ENCODE measurements at places on chromosomes 6 and 20.
A peak's percentile ranks its signal among the peaks of the same experiment; 100 is the strongest.

DNA sequence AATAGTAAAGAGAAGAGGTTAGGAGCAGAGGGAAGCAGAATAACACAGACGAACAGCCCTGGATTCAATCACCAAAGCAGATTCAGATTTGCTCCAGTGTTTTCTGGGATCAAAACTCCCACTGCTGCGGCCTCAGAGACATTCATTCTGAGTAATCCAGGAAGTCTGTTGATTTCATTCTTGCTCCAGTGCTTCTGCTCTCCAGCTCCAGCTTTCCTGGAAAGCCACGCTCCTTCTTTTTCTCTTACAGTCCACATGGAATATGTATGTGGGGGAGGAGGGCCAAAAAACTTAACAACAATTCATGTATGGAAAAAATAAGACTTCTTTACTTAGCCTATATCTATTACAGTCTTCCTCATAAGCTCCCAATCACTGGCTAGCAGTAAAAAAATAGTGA is 26.4 kb upstream of the UST start:
- DNase-seq = no peak

DNA sequence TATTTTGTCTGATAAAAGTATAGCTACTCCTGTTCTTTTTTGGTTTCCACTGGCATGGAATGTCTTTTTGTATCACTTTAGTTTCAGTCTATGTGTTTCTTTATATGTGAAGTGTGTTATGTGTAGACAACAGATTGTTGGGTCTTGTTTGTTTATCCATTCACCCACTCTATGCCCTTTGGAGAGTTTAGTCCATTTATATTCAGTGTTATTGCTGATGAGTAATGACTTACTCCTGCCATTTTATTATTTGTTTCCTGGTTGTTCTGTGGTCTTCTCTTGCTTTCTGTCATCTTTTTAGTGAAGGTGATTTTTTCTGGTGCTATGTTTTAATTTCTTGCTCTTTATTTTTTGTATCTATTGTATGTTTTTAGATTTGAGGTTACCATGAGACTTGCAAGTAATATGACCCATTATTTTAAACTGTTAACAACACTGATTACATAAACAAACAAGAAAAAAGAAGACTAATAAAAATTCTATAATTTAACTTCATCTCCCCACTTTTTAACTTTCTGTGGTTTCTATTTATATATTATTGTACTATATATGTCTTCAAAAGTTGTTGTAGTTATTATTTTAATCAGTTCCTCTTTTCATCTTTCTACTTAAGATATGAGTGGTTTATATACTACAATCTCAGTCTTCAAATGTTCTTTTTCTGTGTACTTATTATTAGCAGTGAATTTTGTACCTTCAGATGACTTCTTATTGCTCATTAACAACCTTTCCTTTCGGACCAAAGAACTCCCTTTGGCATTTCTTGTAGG is 323.4 kb downstream of the BTBD9 start:
- no peak for DNase-seq

- no peak for DNase-seq
Observed at GRCh38 chr6:137121401-137121997, 51.9 kb downstream of the IL22RA2 start.

DNA sequence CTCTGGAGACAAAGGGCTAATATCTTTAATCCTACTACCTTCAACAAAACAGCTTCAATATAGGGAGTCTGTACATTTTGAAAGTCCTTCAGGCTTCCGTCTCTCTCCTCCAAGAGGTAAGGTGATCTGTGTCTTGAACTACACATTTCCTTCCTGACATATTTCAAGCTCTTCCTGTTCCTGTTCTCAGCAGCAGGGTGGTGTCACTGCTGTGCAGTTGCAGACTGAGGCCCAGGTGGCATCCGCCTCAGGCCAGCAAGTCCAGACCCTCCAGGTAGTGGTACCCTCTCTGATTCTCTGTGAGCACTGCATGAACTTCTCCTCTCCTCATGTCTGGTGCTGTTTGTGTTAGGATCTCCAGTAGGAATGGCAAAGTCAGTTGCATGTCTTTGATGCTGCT is 7.8 kb downstream of the NFYA start:
- DNase-seq = no peak

DNA sequence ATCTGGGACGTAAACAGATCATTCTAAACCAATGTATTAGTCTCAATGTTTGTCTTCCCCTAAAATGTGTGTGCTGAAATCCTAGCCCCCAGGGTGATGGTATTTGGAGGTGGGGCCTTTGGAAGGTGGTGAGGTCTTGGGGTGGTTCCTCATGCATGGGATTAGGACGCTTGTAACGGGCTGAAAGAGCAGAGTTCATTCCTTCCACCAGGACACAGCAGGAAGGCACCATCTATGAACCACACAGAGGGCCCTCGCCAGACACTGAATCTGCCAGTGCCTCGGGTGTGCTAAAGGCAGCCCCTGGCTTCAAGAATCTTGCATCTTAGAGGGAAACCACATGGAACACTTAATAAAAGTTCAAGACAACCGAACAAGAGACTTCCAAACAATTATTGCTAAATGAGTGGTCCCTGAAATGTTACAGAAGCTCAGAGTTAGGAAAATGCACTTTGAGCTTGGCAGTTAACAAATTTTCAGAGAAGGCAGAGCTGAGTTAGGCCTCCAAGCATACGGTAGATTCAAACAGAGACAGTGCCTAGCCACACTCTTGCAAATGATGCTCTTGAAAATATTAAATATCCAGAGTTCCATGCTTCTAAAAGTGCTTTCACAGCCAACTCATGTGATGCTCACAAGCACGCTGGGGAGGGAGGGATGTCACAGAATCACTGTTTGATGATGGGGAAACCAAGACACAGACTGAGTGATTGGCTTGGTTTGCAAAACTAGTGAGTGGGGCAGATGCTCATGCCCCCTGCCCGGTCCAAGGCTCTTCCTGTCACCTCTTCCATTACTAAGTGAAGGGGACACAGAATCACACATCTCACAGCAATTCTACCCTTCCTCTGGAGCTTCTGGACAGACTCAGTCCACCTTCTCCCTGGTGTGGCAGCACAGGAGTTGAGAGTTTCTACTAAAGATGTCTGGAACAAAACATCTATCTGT is 27.4 kb downstream of the TBC1D7 start:
- DNase-seq = no peak

DNA sequence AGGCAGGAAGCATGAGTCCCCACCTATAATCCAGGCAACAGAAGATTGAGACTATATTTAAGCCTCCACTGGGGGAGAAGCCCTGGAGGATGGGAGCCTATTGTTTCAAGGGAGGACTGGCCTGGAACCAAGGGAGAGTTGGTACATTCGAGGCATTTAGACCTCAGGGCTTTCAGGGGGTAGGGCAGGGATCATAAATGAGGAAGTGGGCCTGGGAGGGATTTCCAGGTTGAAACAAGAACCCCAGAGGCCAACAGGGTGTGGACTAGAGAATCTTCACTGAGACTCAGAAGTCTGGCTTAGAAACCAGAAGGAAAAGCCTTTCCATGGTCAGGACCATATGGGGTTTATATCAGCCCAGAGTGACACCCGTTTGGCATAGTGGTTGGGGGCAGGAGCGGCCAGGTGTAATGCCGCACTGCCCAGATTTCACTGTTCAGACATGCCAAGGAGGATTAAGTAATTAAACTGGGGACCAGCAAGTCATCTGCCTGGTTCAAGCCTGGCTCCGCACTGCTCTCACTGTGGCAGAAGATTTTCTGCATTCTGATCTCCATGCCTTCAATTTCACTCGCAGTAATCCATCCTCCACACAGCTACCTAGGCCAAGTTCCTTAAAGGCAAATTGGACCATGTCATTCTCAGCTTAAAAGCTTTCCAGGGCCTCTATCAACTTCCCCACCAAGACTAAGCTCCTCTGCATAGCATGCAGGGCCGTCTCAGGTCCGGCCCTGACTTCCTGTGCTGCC is 17.8 kb downstream of the LRFN2 start:
- DNase-seq = peak; percentile 56

DNA sequence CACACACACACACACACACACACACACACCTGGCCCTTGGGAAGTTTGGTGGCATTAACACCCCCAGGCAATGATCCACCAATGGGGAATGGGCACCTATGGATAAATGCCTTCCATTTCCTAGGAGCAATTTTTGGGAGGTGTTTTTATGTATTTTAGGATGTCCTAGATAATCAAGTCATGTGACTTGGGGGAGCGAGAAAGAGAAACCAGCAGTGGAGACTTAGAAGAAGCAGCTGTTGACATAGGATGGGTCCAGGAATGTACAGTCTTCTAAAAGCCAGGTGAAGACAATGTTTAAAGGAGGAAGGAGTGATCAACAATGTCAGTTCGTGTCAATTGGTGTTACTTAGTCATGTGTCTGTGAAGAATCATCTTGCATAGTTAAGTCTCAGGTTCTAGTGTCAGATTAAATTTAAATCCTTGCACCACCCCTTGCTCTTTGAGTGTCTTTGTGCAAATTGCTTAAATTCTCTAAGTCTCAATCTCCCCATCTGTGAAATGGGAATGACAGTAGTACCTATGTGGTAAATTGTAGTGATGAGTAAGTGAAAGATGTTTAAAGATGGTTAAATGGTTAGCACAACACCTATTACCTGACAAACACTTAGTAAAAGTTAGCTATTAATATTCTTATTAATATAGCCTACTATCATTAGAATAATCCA is 4.4 kb upstream of the SLC35B3 start:
- DNase-seq = no peak

DNA sequence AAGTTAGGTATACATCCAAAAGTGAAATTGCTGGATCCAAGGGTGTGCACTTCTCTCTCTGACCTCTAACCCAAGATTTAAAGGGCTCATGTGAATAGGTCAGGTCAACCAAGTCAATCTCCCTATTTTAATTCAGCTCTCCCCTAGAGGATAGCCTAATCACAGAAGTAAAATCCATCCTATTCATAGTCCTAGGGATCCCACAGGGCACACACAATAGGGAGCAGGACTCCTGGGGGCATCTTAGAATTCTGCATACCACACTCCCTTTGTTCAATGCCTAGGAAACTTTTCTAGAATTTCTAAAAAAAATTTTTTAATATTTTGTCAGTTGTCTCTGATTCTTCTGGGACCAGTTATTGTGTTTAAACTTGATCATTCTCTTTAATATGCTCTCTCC is 35.1 kb downstream of the CST9L start:
- DNase-seq = no peak

DNA sequence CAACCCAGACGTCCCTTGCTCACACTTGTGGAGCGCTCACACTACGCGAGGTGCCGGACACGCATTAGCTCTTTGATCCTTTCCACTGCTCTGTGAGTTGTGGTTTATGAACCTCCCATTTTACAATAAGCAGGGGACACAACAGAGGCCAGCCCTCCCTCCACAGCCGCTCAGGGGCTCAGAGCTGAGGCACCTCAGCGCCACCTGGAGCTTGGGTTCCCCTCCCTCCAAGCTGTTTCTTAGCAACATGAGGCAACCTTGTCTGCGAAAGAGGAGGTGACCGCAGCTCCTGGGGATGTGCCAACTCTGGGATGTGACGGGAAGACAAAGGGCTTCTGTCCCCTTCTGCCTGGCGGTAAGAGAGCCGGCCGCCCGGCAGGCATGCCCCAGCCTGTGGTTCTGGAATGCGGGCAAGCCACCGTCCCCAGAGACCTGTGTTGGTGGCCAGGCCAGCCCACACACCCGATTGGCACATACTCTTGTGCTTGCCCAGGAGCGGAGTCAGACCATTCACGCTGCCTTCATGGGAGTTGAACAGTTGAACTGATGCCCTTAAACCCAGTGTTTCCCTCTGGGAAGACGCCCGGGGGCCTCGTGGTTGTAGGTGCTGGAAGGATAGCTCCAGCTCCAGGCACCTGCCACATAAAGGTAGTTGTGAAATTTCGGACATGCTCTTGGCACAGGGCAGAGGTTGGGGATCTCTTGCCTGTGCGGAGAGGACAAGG is 44.5 kb downstream of the RBM38 start:
- peak; percentile 53 for DNase-seq

- DNase-seq = no peak
Observed at GRCh38 chr20:56427797-56428196, 15.7 kb downstream of the CASS4 start.

DNA sequence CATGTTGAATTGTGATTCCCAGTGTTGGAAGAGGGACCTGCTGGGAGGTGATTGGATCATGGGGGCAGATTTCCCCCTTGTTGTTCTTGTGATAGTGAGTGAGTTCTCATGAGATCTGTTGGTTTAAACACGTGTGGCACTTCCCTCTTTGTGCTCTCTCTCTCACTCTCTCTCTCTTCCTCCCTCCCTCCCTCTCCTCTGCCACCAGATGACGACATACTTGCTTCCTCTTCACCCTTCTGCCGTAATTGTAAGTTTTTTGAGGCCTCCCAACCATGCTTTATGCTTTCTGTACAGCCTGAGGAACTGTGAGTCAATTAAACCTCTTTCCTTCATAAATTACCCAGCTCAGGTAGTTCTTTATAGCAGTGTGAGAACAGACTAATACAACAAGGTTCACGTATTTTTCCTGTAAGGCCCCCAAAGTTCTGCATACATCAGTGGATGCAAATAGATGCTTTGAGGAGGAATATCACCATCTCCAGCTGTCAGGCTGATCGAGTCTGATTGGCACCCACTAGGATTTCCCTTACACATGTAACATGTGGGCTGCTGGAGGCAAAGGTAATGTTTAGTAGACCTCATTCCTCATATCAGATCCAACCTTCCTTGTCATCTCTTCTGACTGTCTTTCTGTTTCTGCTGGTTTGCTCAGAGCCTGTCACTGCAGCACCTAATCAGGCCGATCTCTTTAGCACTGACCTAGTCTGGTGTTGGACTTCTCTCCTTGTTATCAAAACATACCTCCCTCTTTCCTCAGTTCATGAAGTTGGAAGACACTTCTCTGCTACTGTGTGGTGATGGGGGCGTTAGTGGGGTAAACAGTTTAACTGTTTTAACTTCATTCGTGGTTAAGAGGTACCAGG is 54.3 kb upstream of the BACH2 start:
- no peak for DNase-seq
